ENCODE measurements at places on chromosomes 12 and 14.
A peak's percentile ranks its signal among the peaks of the same experiment; 100 is the strongest.

DNA sequence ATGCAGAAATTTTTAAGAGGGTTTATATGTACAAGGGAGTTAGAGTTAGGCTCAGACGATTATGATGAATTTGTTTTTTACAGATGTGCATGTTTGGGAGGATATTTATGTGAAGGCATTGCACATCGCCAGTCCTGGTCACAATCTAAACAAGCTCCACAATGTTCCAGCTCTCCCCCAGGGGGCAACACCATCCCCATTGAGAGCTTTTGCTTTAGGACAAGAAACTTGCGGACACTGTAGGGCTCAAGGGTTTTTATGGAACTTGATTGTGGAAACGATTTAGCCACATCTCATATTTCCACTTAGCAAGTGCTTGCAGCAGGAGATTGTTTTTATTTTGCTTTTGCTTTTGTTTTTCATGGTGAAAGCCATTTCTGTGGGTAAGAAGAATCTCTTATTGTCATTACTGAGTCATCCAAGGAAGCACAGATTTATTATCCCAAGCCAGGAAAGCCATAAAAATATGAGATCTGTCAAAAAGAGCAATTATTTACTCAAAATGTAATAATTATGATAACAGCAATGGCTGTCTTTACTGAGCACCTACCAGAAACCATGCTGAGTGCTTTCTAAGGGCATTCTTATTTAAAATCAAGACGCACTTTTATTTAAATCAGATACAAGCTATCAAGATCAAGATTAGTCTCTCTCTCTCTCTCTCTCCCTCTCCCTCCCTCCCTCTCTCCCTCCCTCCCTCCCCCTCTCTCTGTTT lies 276.7 kb upstream of the SRRM4 start:
- DNase-seq = no peak

DNA sequence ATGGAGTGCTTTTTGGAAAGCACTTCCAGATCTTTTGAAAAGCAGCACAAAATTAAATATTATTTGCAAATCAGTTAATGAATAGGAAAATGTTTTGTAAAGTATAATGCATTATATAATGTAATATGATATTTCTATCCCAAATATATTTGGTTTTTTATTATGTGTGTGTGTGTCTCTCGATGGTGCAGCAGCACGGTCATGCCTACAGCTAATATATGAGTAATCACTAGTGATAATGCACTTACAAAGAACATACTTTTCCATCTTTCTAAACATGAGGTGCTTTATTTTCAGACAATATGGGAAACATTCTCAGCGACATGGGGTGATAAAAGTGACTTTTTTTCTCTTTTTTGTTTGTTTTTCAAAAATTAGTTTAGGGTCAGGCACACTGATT lies 1.3 kb upstream of the EEA1 start:
- no peak for DNase-seq

GRCh38 chr12:54680374-54680773 lies 32.2 kb upstream of the DCD start:
- no peak for DNase-seq

DNA sequence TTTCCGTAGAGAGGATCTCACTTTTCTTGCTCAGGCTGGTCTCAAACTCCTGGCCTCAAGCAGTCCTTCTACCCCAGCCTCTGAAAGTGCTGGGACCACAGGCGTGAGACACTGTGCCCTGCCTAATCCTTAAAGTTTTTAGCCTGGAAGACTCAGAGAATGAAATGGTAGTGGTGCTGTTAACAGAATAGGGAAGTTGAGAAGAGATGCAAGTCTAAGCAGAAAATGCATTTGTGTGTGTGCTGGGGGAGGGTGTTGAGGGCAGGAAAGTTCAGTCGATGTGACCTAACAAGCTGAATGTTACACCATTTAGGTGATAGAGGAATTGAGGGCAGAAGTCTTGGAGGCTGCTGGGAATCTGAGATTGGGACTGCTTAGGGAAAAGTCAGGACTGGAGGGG lies 6.9 kb upstream of the TUBA1A start:
- DNase-seq = peak; percentile 58

DNA sequence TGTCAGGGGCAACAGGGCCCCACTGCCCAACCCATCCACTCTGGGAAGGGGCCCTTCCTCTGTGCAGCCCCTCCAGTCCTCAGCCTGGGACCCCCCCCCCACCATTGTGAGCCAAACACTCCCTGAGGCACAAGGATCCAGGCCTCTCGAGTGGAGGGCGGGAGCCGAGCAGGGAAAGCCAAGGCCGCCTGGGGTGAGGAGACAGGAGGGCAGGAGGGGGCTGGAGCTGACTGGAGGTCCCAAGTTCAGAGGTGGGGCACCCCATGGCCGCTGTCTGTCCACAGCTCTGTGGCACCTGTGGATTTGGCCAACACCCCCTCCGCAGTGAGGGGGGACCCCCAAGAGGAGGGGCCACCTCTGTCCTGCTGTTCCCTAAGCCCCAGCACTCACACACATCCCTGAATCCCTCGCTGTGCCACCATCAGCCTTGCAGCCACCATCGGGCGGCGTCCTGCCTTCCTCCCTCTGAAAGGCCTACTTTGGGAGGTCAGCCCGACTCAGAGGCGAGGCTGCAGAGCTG lies 25.4 kb upstream of the C14orf180 start:
- DNase-seq = no peak

DNA sequence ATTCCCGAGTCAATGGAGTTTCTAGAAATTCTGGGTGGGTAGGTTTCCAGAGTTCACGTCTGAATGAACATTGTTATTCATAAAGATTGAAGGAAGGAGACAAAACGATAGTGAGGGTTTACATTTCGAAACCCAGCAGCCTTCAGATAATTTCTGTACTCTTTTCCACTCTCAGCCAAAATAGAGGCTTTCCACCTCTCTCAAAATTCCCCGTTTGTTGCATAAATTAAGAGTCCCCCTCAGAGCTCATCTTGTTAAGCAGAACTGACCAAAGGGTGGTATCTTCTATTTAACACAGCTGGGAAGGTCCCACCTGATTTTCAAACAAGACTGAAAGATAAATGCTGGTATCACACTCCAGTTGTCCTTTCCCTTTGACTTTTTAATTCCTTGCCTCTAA lies 21.5 kb upstream of the YARS2 start:
- no peak for DNase-seq

All from muscle of leg (tissue), 16 donors.